Stimulated activated CD8-positive, alpha-beta memory T cell treated with anti-CD3 and anti-CD28 coated beads, Interleukin-7, amount 100 ng/mL, for 1 hour (primary cell): ENCODE measurements at places on chromosomes 5 and 9.

DNA sequence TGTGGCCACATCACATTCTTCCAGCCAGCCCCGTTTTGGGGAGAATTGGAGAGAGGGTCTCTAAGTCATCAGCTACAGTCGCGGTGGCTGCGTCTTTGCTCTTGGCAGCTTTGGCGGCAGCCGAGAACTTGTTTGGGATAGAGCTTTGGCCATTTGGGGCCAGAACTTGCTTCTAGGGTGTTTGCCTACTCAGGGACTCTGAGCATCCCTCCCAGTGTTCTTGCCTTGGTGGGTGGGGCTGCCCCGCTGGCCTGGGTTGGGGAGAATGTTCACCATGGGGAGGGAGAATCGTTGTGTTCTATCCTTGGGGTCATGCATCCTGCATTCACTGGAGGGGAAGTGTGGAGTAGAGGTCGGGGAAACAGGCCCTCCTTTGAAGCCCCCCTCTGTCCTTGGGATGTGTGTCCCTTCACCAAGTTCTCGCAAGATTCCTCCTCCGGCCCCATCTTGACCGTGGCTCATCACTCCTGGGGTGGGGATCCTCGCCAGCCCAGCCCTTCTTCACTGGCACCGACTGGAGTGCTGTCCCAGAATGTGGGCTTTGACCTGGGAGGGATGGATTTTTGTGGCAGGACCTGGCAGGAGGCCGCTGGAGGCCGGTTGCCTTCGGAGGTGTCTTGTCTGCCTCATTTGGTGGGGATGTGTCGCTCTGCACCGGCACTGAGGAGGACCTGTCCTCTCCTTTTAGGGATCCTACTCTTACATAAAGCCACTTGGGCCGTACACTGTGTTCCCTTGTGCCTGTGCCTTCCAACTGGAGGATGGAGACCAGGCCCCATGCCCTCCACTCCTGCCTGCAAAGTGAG is 3.5 kb downstream of the PHF2 start:
- no peak for DNase-seq

DNA sequence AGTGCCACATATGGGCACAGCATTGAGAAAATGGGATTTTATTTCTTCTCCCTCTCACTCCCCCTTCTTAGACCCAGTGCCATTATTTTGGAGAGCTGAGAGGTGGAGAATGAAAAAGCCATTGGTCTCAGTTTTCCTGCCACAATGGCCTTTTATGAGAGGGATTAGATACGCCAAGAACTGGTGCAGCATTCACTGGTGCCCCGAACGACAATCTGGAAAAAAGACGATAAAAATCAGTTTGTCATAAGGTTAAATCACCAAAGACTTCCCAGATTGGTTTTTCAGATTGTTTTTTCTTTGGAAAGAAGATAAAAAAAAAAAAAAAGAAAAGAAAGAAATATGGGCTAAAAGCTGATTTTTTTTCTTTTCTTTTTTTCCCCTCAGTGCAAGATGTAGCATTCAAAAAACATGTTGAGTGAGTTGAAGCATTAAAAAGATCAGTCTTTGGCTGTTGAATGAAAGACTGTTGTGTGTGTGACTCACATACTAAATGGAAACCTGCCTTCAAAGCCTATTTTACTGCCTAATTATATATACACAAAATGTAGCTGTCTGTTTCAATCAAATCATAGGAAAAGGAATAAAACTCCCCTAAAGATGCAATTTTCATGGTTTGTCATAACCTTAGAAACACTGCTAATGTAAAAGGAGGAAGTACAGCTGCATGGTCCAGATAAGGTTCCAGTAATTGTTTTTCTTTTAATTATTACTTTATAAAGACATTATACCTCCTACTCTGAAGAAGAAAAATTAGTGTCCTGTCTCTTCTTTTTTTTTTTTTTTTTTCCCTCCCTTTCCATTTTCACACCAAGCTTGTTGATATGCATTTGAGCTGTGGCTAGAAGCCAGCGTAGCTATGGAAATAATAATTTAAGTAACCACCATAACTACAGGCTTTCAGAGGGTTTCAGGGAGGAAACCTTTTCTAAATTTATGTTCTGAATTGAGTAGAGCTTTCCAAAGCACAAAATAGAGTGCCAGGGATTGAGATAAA is 27.2 kb upstream of the ZNF608 start:
- no peak for DNase-seq

DNA sequence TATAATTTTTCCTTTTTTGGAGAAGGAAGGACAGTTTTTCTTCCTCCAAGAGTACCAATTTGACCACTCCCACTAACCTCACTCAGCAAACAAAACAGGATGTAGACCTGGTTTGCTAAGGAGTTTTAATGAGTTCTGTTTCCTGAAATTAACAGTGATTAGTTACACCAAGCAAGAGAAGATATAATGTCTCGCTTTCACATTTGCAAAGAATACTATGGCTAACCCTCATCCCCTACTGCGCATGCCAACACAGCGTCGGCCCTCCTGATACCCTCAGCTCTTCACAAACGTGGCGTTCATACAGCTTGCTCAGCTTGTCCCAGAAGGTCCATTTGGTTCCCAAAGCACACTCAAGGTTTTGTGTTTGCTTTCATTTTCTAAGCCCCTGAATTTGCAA is 41.9 kb upstream of the IPPK start:
- DNase-seq: no peak

DNA sequence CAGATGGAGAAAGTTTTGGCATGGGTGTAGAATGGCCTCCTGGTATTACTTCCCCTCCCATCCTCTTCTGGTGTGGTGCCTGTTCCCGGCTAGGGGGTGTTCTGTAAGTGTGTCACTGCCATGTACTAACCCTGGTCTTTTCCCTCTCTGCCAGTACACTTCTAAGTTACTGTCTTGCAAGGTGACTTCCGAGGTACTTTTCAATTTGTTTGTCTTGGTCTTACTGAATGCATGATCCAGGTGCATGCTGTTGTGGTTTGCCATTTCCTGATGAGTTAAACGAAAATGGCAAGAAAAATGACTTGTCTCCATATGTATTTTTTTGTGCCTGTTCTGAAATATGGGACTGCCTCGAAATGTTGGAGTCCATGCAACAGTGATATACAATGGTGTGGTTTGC is 46.0 kb downstream of the C9orf152 start:
- DNase-seq: no peak

DNA sequence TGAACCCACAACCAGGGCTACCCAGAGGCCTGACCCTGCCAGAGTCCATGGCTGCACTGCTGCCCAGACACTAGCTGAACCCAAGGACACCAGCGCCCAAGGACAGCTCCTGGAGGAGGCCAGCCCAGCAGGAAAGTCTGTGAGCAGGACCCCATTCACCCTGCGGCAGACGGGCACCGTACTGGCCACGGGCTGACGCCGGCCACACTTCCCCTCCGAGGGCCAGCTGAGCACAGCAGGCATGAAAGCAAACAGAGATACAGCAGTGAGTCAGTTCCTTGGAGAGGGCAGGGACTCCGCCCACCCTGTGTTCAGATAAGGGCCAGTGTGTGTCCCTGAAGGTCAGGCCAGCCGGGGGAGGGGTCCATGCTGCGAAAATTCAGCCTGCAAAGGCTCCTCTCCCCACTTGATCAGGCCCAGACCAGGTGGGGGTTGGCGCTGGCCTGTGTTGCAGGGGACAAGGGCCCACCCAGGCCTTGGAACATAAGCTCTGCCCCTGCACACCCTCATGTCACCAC is 3.2 kb downstream of the RNF208 start:
- DNase-seq: no peak

- no peak for DNase-seq
Measured at GRCh38 chr9:109914280-109915027, 134.5 kb downstream of the PALM2AKAP2 start.

DNA sequence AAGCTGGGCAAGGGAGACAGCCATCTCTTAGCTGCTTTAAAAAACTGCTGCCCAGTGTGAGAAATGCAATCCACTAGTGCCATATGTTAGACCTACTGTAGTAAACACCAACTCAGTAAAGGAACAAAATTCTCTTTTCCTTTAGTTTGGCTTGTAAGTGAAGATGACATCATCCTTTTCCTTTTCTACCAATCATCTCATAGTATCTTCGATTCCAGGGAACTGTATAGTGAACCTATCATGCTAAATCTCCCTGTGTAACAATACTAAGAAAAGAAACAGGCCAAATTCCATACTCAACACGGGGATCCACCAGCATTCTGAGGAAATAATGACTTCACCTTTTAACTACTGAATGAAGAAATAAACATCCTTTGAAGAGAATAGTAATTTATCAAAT is 100.1 kb downstream of the RAPGEF6 start:
- DNase-seq: no peak

DNA sequence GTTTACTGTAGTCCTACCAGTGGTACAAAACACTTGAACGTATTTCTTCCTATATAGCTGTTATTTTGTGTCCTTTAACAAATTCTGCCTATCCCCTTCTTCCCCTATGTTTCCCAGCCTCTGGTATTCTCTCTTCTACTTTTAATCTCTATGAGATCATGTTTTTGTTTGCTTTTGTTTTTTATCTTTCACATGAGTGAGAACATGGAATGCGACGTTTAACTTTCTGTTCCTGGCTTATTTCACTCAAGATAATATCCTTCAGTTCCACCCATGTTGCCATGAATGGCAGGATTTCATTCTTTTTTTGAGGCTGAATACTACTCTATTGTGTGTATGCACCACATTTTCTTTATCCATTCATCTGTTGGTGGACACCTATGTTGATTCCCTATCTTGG is 634.4 kb upstream of the WWC1 start:
- DNase-seq: no peak

GRCh38 chr5:130978475-130978874 is 186.6 kb downstream of the HINT1 start:
- DNase-seq: no peak

DNA sequence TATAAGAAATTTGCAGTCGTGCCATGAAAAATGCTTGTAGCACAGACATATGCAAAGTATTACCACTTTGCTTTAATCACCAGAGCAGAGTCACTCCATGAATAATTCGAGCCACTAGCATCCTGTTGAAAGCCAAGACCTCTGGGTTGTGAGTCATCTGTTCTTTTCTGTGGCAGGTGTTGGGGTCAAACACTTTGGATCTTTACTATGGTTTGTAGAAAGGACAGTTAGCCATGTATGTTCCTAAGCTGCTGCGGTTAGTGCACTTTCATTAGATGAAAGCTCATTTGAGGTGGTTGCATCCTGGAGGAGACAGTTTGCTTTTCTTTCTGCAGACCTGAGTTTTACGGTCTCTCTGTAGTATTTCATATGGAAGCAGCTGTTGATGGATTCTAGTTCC is 223.7 kb downstream of the DMRT2 start:
- DNase-seq: no peak

GRCh38 chr5:56638061-56638621 is 177.2 kb upstream of the MAP3K1 start:
- no peak for DNase-seq

GRCh38 chr5:151298063-151298855 is 5.3 kb downstream of the SLC36A3 start:
- DNase-seq: no peak

DNA sequence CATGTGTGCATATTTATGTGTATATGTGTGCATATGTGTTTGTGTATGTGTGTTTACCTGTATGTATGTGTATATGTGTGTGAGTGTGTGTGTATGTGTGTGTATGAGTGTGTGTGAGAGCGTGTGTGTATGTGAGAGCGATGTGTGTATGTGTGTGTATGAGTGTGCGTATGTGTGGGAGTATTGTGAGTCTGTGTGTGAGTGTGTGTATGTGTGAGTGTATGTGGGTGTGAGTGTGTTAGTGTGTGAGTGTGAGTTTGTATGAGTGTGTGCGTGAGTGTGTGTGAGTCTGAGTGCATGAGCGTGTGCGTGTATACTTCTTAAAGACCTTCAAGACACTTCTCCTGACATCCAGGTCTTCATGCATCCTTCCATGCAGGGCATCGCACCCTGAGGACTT is 49.6 kb downstream of the CFAP77 start:
- DNase-seq: no peak

DNA sequence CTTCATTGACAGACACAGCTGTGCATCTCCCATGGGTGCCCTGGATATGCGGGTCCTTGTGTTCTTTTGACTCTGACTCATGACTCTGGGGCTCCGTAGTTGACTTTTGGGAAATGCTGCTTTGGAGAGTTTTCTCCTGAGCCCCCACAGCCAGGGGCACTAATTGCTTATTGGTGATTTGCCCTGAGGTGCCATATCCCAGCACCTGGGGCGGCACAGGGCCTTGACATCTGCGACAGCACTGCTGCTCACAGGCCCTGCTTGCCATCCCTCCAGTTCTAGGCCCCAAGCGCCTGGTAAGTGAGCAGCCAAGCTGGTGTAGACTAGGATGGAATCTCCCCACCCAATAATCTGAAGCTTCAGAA is 75.1 kb downstream of the AMBP start:
- no peak for DNase-seq

DNA sequence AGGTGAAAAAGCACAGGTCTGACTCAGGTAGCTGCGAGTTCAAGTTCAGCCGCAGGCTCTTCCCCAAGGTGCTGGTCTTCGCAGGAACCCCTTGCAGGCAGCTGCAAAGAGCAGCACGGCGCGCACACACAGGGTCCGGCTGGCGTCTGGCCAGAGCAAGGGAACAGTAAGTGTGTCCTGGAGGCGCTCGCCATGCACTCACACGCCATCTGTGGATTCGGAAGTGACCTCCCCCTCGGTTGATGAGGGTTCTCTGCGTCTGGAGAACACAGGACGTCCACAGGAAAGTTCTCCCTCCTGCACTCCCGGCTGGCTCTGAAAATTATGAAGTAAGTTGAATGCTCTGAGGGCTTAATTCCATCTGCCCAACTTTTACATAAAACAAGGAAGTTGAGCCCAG is 14.0 kb upstream of the EGFL7 start:
- no peak for DNase-seq

GRCh38 chr5:54063817-54064216 is 246.6 kb downstream of the ARL15 start:
- no peak for DNase-seq

GRCh38 chr5:76820526-76820890 is 1.7 kb downstream of the F2RL1 start:
- DNase-seq: no peak

GRCh38 chr5:5288201-5288600 is 134.3 kb upstream of the ICE1 start:
- DNase-seq: no peak
